ENCODE measurements at places on chromosomes 4 and X. TPM values are rescaled to one million over a fixed set of nuclear protein-coding genes. Genes with fewer than 3 reads are reported as not detected.

- H3K4me1 ChIP-seq: no peaks in the 10 kb centered on the region
- no peak for DNase-seq
- H3K27me3 ChIP-seq: no peaks in the 10 kb centered on the region
- H3K4me3 ChIP-seq: no peak overlapping the region
- no peak overlapping the region for H3K27ac ChIP-seq
Measured at GRCh38 chr4:6520978-6521377, 48.6 kb upstream of the PPP2R2C start.

- H3K27me3 ChIP-seq: no peaks in the 10 kb centered on the region
- peaks cover 17% of the 10 kb centered on the region for H3K4me1 ChIP-seq
- no peak for DNase-seq
- peak overlapping the region; percentile 81 for H3K27ac ChIP-seq
- H3K4me3 ChIP-seq: no peak overlapping the region
- no peaks in the 10 kb centered on the region for H3K36me3 ChIP-seq
Measured at GRCh38 chr4:54779476-54780148, 121.9 kb downstream of the KIT start.

DNA sequence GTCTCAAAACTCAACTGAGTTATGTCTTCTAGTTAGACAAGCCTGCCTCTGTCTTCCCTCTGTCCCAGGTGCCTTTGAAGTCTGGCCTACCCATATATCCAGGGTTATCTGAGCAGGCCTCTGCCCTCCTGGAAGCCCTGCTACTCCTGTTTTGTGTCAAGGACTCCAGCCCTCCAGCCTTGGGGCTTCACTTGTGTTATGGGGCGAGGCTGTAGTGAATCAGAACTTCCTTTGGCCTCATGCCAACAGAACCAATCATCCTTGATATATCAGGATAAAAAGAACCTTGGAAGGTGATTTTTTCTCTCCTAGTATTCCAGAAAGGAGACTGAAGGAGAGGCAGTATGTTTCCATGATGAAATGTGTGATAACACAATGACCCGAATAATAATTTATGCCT is 8.9 kb upstream of the ADGRG4 start:
- H3K4me1 ChIP-seq: no peaks in the 10 kb centered on the region
- no peaks in the 10 kb centered on the region for H3K27me3 ChIP-seq
- no peak overlapping the region for H3K4me3 ChIP-seq

DNA sequence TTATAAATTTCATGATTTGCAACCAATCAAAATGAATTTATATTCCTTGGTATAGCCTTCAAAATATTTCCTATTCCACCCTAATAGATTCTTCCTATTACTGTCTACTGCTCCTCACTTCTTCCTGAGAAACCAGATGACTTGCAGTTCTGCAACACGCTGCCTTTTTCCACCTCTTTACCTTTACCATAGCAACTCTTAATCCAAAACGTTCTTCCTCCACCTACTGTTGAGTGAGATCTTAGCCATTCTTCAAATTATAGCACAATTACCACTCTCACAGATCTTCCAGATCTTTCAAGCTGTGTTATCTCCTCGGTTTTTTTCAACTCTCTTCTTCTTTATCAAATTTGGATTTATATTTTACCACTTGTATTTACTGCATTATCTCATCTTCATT is 289.8 kb downstream of the ADGRL3 start:
- no peaks in the 10 kb centered on the region for H3K36me3 ChIP-seq
- no peak overlapping the region for H3K4me3 ChIP-seq
- H3K27me3 ChIP-seq: no peaks in the 10 kb centered on the region

- H3K27me3 ChIP-seq: no peaks in the 10 kb centered on the region
- H3K4me3 ChIP-seq: no peak overlapping the region
- no peak overlapping the region for H3K27ac ChIP-seq
- H3K36me3 ChIP-seq: no peaks in the 10 kb centered on the region
Measured at GRCh38 chr4:152010710-152011079, 249.9 kb upstream of the GATB start.

GRCh38 chrX:133580625-133581024 is 165.3 kb upstream of the GPC4 start:
- H3K4me3 ChIP-seq: no peak overlapping the region
- H3K27ac ChIP-seq: no peak overlapping the region
- DNase-seq: no peak
- H3K4me1 ChIP-seq: no peaks in the 10 kb centered on the region

DNA sequence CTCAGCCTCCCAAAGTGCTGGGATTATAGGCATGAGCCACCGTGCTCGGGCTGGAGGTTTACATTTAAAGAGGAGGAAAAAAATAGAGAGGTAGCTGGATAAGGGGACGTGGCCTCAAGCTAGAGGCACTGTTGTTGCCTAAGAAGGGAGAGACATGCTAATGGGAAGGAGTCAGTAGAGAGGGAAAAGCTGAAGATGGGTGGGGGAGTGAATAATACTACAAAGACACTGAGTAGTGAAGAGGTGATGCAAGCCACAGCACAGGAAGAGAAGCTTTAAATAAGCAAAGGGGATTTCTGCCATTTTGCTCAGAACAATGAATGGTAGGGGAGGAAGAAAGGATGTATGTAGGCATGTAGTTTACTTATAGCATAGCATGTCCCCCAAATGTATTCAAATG is 11.5 kb upstream of the AP1S2 start:
- no peak overlapping the region for H3K4me3 ChIP-seq
- H3K27ac ChIP-seq: no peak overlapping the region
- no peak for DNase-seq
- peaks cover 3% of the 10 kb centered on the region for H3K27me3 ChIP-seq
- H3K4me1 ChIP-seq: no peaks in the 10 kb centered on the region
- H3K36me3 ChIP-seq: no peaks in the 10 kb centered on the region

DNA sequence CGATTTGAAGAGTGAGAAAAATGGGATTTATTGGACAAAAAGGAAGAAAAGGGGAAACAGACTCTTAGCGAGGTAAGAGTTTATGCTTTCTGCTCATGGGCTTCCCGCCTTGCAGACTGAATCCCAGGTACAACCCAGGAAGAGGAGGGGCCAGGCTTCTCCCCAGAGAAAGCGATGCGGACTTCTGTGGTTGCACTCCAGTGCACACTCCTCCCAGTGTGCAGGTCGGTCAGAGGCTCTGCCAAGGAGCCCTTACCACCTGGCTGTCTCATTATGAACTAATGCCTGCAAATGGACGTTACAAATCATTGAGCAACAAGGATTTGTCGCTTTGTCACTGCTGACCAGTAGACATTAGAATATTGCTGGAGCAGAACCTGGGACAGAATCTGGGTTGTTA is 39.9 kb upstream of the GLRA2 start:
- no peaks in the 10 kb centered on the region for H3K27me3 ChIP-seq
- no peak overlapping the region for H3K4me3 ChIP-seq
- no peak overlapping the region for H3K27ac ChIP-seq
- H3K4me1 ChIP-seq: no peaks in the 10 kb centered on the region
- H3K36me3 ChIP-seq: no peaks in the 10 kb centered on the region

MSX1 gene
- total RNA-seq: 19.7 TPM

ANXA5 gene
- 327 TPM for total RNA-seq
